Mesendoderm (in vitro differentiated cells): ENCODE measurements at places on chromosomes 13 and 19.

- DNase-seq, result no peak
These were observed 2412.4 kb downstream of the PCDH9 start for GRCh38 chr13:64817691-64818090.

- peak; percentile 45 for DNase-seq
These were observed 583 bp downstream of the TECR start for GRCh38 chr19:14530005-14530348.

- no peak for DNase-seq
These were observed 278.8 kb downstream of the SLITRK6 start for GRCh38 chr13:85520445-85520844.

GRCh38 chr13:93625536-93625935, 398.9 kb downstream of the GPC6 start:
- no peak for DNase-seq

DNA sequence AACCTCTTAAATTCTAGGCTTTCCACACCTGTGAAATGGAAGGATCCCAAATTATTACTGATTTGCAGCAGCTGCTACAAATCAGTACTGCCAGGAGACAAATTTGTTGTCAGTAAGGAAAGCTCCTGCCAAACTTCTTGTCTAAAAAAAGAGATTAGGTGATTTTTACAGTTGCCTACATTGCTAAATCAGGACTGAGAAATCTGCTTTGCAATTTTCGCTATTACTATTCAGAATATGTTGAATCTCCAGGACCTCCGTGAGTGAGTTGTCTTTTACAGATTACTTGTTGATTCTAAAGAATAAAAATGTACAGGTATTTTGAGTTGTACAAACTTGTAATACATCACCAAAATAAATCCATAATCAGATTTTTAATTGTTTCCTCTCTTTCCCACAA, 1815.9 kb downstream of the PCDH9 start:
- DNase-seq, result no peak

DNA sequence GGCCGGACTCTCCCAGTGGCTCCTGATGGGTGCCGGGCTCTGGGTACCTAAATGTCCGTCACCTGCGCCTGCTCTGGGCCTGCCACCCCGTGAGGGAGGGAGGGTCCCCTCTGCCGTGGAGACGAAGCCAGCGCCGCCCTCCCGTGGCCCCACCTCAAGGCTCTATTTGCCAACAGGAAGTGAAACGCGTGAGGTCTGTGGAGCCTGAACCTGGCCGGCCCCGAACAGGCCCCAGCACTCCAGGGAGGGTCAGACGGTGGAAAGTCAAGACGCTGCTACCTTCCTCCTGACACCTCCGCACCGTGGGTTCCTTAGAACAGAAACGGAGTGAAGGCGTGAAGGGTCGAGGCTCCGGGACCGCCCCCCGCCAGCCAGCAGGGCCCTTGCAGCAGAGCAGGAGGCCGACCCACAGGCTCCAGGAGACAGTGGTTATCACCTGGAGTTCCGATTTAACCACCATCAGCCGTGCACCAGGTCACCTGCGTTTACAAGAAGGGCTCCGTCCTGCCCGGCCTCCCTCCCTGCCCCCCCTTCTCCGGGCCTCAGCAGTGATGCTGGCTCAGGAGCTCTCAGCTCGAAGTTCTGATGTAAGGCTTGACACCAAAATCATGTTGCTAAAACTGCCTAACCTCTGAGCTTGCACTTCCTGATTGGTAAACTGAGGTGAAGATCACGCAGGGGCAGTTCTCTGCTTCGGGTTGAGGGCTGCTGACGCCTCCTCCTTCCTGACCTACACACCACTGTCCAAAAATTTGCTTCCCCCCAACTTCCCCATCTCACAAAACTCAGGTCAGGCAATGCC, 50.9 kb upstream of the C13orf46 start:
- no peak for DNase-seq

DNA sequence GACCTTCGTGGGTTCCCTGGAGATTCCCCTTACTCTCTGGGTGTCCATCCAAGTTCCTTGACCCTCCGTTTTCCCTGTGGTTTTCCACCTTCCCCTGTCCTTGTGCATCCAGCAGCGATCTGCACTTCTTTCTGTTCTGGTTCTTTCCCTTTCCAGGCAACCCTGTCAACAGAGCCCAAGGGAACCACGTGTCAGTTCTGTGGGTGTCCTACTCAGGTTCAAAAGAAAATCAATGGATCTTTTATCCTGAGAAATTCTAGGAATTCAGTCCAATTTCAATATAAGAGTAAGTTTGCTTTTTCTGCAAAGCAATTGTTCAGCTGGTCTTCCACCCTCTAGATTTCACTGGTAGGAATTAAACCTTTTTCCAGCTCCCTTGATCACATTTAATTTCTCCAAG, 1394.8 kb upstream of the SLC10A2 start:
- DNase-seq, result no peak

DNA sequence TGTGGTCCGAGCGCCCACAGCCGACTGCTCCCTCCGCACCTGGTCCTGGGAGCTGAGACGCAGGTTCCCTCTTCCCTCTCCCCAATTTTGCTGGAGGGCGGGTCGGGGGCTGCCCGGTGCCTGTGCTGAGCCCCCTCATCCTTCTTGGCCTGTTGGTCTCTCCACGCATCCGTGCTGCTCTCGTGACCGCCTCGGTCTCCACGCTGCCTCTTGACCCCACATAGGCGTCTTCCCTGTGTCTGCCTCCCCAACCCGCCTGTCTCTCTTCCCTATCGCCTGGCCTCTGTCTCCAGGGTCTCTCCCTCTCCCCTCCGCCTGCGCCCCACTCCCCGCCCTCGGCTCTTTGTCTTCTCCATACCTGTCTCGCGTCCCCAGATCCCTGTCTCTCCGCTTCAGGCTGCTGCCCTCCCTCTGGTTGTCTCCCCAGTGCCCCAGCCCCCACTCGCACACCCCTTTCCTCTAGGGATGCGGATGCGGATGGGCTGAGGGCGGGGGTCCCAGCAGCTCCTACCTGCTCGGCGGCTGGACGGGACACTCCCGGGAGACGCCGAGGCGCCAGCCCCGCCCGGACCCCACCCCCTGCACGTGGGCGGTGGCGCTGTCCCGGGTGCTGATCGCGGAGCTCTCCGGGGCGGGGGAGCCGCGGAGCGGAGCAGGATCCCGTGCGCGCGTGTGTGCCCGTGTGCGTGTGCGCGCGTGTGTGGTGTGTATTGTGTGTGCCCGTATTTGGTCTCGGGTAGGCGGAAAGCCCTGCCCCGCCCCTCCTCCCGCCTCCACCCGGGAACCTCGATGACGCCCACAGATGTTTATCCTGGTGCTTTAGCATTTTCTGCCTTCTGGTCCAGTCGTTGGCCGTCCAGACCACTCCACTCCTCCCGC, at the start of gene SYT5:
TSS of gene SYT5 (minus strand) at position 684 of the 879 bp plus-strand sequence. CDS start 1,248 bp downstream, outside the sequence.
- DNase-seq, result peak; percentile 55
